ENCODE measurements at places on chromosomes 2 and 18. TPM values are rescaled to one million over a fixed set of nuclear protein-coding genes. Genes with fewer than 3 reads are reported as not detected.

DNA sequence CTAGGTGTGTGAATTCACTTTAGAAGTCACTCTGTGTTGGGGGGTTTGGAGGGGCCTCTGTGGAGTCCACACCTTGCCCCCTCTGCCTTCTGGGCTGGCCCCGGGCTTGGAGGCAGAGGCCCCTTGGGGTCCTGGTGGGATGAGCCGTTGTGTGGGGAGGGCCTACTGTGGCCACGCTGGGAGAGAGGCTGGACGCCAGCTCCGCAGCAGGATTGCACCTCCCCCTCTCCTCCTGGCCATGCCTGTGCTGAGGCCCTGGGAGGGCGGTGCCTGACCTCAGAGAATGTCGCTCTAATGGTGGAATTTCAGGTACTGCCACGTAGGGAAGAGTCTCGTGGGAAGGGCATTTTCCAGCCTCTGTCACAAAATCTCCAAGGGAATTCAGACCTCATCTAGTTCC lies 237.0 kb downstream of the ATAD2B start:
- no peak for DNase-seq

GRCh38 chr2:110732422-110733413 lies at the start of gene ACOXL:
ACOXL (plus strand) TSS chr2:110732573; CDS start chr2:110768390, 35,817 bp downstream.
- no peak for DNase-seq

- DNase-seq, result no peak
Observed at GRCh38 chr2:16205631-16206030, 265.3 kb downstream of the MYCN start.

- no peak for DNase-seq
Observed at GRCh38 chr2:55986001-55986400, 62.4 kb upstream of the EFEMP1 start.

- no peak for DNase-seq
Observed at GRCh38 chr2:220034426-220035130, 407.1 kb downstream of the SLC4A3 start.

- no peak for DNase-seq
Observed at GRCh38 chr2:112156152-112156986, 18.2 kb downstream of the FBLN7 start.

DNA sequence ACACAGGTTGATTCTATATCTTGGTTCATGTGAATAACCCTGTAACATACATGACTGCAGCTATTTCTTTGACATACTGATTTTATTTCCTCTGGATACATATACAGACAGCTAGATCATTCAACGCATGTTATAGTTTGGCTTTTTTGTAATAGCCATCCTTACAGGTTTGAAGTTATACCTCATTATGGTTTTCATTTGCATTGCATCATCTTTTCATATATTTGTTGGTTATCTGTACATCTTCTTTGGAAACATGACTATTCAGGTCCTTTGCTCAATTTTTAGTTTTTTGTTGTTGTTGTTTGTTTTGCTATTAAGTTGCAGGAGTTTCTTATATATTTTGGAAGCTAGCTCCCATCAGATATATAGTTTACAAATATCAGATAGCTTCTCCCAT lies 276.2 kb upstream of the NETO1 start:
- no peak for DNase-seq

DNA sequence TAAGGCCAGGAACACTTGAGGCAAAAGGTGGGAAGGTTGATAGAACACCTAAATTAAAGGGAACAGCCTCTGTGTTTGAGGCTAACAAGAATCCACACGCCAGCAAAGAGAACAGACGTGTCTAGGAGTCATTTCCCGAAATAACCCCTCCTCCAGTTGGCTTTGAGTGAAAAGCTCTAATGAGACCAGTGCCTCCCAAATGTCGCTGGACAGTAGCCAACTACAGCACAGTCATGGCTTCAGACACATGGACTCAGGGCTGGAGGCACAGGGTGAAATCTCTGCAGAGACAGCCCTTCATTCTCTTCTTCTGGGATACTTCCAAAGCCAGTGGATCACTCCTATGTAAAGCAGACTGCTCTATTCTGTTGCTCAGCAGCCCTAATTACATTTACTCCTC lies 49.6 kb downstream of the SOWAHC start:
- no peak for DNase-seq

The SCYGR4 gene
- total RNA-seq, result 0.14 TPM

The B4GALT6 gene
- total RNA-seq, result 21.4 TPM

Measured in NCI-H460 (cell line).